ENCODE measurements at places on chromosomes 16 and 17. TPM values are rescaled to one million over a fixed set of nuclear protein-coding genes. Genes with fewer than 3 reads are reported as not detected.

DNA sequence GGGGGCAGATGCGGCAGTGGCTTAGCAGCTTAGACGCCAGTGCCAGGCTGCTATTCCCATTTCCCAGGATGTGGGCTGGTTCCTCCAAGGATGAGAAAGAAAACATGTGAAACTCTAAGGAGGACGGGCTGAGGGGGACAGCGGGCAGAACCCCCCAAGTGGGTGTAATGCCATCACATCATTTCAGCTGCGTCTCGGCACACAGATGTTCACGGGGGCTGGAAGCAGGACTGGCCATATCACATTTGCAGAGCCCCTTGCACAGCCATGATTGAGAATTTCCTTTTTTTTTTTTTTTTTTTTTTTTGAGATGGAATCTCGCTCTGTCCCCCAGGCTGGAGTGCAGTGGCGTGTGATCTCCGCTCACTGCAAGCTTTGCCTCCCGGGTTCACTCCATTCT, 15.3 kb upstream of the GINS2 start:
- no peak for DNase-seq

GRCh38 chr17:36749493-36749892, 148.1 kb downstream of the MRM1 start:
- DNase-seq, result no peak

- DNase-seq, result no peak
These were observed 172.4 kb downstream of the ABCA8 start for GRCh38 chr17:68782789-68783188.

DNA sequence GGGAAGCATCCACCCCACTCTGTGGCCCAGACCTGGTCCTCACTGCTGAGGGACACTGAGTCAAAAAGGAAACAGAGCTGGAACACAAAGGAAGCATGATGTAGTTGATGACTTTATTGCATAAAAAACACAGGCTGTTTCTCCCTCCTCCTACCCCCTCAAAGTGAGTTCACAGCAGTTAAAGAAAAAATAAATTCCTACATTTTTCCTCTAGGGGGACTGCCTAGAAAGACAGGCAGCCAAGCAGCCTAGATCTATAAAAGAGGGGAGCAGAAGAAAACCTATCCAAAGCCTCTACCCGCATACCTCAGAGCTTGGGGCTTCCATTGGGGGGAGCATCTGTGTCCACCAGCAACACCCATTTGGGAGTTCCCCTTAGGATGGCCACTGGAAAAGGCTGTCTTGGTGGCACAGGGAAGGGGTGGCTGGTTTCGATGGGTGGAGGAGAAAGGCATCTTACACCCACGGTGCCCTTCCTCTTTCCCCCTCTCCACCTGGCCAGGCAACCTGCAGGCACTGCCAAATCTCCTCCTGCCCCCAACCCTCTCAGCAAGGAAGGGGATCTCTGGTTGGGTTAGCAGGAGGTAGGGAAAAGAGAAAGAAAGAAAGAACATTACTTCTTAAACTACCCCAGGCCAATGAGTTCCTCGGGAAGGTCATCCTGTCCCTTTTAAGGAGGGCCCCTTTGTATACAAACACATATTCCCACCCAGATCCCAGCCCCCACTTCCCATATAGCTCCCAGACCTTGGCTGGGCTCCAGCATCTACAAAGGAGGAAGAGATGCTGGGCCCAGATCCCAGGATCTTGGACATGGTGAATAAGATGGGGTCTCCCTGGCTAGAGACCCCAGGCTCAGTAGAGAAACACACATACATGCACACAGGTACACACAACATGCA, 4.0 kb upstream of the SCRN2 start:
- no peak for DNase-seq

DNA sequence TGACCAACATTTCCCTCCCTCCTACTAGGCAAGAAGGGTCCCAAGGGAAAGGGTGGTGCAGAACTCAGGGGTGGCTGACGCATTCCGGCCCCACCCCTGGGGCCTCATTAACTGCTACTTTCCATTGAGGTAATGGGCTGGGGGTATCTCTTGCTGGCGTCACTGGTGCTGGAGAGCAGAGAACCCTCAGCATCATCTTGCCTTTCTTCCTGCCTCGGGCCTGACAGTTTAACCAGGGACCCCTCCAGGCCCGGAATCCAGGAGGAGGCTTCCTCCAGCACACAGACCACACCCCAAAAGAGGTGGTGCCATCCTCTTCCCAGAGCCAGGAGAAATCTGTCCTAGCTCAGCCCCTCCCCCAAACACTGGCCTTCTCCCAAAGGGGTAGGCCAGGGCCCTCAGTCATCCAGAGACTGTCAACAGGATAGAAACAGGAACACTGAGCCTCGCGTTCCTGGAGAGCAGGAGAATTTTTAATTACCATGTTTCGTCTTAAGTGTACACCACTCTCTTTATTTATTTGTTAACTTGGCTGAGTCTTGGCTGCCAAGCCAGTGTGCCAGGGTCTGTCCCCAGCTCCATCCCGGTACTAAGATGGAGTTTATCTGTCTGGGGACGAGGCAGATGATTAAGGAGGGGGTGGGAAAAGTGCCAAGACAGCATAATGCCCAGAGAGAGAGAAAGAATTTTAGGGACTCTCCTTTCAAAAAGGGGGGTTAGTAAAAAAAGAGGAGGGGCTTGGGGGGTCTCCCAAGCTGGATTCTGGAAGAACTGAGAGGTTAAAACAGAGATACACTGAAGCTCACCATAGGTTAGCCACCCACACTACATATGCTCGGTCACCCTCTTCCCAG, 5.1 kb downstream of the ETV4 start:
- no peak for DNase-seq

NOS2 gene
- total RNA-seq, result not detected

ZNF469 gene
- 6.3 TPM for total RNA-seq

Measured in endothelial cell of umbilical vein (primary cell).